RKO (cell line): ENCODE measurements at places on chromosomes 2 and 18.

DNA sequence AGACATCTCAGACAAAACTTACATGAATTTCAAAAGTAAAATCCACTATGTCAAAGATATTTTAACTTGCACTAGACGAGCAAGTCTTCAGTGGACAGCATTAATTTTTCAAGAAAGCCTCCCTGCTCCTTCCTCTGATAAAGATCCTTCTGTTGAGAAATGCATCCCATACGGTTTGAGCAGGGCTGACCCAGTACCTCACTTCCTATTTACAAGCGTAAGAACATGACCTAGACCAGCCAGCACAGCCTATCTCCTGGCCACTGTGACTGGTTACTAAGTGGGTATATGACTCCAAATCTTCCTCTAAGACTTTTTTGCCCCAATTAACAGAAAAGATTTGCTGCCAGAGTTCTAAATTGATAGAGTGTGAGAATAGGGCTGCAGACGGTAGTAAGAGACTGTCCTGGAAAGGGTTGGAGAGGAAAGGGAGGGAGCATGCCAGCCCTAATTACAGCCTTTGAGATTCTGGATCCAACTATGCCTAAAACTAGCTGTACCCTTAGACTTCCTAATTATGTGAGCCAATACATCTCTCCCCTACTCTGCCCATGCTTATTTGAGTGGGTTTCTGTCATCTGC is 108.4 kb downstream of the PRELID3A start:
- no peak for DNase-seq

- no peak for DNase-seq
Measured at GRCh38 chr18:50298443-50299284, 11.2 kb upstream of the CXXC1 start.

GRCh38 chr2:189880832-189881492 is 96.7 kb downstream of the PMS1 start:
- DNase-seq = no peak

DNA sequence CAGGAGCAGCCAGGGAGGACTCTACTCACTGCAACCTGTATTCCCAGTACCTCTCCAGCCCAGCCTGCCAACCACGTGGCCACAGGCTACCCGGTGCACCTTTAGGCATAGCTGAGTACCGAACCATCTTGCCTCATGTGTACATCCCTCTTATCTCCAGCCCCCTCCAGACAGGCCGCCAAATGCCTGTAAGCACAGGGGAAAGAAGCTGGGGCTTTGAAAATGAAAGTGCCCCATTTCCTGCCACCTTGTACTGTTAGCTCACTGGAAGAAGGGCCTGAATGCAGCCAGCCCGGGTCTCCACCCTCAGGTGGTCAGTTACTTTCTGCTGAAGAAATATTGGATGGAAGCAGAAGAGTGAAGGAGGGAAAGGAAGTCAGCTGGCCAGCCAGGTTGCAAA is 27.2 kb upstream of the RFX8 start:
- no peak for DNase-seq

DNA sequence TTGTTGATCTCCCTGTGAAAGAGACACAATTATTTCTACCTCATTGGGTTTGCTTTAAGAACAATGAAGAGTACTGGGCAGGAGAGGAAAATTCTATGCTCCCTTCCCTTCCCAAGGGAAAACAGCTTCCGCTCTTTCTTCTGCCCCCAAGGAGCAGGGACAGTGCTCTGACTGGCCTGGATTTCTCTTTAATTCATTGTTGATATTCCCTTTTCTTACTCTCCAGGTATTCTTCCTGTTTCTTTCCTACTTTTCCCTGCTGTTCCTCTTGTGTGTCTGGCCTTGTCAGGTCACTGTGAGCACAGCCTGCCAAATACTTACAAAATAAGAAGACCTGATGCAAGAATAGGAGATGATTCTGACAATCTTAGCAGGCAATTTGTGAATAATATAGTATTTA is 49.6 kb upstream of the SPAG16 start:
- no peak for DNase-seq
